ENCODE measurements at places on chromosomes 11 and 22.

DNA sequence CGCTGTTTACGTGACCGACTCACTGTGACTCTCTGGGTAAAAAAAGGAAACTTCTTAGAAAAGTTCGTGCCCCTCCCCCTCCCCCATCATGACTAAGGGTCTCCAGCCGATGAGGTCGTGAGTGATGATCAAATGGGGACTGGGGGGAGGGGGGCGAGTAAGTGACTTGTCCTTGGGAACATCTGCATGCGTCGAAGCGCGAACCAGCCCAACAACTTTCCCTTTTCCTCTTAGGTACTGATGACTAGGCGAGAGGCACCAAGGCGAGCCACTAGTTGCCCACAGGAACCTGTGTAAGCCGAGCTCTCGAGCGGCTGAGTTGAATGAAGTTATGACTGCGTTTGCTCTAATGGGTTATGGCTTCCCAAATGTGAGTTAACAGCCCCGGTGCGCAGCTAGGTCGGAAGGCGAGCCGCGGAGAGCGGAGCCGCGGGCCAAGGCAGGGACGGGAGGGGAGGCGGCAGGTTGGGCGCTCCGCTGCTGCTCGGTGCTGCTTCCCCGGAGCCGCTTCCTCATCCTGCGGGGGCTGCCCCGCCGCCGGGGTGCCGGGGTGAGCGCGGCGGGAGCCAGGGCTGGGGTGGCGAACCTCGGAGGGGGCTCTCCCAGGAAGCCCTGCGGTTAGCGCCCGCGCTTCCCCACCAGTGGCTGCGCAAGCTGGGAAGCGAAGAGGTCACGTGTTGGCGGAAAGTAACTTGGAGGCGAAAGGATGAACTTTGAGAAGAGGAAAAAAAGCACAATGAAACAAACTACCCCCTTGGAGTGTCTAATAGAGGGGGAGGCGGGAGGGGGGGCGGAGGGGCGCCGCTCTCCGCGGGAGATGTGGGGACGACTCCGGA is 22.1 kb upstream of the BDNF start:
- DNase-seq: no peak

DNA sequence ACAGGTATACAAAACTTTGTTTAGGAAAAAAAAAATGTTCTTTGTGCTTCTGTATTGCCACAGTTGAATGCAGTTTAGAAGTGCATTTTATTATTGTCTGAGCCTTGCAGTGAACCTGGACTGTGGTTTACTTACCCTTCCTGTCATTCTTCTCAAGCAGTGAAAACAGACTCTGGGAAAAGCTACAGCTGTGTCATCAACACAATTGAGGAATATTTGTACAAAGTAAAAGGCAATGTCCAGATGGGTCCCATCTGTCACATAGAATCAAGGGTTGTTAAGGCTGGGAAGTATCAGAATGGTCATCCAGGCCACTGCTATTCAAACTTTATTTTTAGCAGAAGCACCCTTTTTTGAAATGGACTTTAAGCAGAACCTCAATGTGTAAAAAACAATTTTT is 73.3 kb downstream of the TRIM44 start:
- no peak for DNase-seq

- DNase-seq: no peak
Observed at GRCh38 chr11:86523738-86524619, 148.4 kb downstream of the ME3 start.

GRCh38 chr11:57466680-57467079 is 6.4 kb downstream of the RTN4RL2 start:
- no peak for DNase-seq

- DNase-seq: no peak
Observed at GRCh38 chr22:28381429-28382167, 298.0 kb downstream of the TTC28 start.

DNA sequence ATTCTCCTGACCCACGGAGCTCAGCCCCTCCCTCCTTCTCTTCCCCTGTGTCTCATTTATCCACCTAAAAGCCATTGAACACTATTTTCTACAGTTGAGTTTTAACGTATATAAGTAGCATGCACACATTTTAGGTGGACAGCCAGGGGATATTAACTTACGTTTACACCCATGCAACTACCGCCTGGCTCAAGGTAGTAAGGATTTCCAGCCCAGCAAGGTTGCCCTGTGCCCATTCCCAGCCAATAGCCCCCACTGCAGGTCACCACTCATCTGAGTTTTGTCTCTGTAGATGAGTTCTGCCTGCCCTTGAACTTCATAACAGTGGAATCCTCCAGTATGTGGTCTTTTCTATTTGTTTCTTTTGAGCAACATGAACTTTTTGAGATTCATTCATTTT is 65.4 kb downstream of the SMIM38 start:
- no peak for DNase-seq

GRCh38 chr11:104704888-104705287 is 193.4 kb downstream of the CASP12 start:
- no peak for DNase-seq

DNA sequence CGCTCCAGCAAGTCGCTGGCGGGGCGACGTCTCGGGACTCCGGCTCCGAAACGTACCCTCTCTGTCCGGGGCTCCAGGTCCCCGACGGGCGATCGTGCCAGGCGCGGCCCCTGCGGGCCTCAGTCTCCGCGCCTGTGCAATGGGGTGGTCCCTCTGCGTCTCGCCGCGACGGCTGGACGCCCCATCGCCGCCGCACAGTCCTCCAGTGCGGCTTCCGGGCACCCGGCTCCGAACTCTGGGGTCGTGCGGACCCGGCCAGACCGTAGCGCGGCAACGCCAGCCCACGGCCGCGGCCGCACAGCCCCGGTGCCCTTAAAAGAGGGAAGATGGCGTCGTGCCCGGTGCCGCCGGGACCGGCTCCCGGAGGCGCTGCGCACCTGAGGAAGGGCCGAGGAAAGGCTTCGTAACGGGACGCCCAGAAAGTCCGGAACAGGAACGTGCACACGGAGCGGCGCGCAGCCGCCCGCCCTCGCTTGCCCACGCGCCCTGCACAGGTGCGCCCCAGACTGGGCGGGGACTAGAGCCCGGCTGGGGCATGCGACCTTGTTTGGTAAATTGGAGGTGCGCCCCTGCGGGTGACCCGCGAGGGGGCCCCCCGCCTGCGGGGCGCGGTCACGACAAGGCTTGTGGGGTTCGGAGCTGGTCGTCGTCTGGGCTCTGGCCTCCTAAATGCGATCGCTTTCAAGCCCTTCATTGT is 525 bp downstream of the BIK start:
- DNase-seq: no peak

Data from NCI-H1694 (cell line).